ENCODE measurements at places on chromosomes 5 and 9. TPM values are rescaled to one million over a fixed set of nuclear protein-coding genes. Genes with fewer than 3 reads are reported as not detected.

Gene IL17B
- total RNA-seq, result 0.31 TPM

Gene CCDC187
- not detected for total RNA-seq

Gene CCIN
- total RNA-seq, result 0.17 TPM

Gene SOHLH1
- total RNA-seq, result not detected

Gene NSD1
- total RNA-seq, result 27.6 TPM

Gene ENTPD8
- total RNA-seq, result 0.08 TPM

Gene TPPP
- total RNA-seq, result 0.85 TPM

Gene TEX53
- total RNA-seq, result not detected

Gene TAF7
- total RNA-seq, result 51.2 TPM

Gene PCDHB11
- total RNA-seq, result 5.6 TPM
